CD4-positive, alpha-beta T cell treated with Interleukin-17A for 1 hour (primary cell): ENCODE measurements at places on chromosomes 1 and 21.

GRCh38 chr1:33299461-33300155 lies 21.3 kb downstream of the A3GALT2 start:
- no peak for DNase-seq

DNA sequence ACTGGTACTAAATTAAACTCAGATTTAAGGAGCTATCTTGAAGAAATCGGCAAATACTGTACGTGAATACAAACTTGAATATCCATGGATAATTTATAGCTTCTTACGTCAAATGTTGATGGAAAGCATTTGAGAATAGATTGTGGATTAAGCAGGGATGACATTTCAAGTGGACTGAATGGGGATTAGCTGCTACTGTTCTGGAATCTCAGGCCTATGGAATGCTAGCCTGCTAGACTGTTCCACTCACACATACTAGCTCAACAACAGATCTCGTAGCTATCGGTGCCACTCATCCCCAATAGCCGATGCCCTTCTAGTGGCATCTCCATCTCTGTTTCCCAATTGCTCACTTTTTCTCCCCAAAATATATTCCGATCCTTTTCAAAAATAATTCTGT lies 62.0 kb upstream of the USP25 start:
- no peak for DNase-seq

DNA sequence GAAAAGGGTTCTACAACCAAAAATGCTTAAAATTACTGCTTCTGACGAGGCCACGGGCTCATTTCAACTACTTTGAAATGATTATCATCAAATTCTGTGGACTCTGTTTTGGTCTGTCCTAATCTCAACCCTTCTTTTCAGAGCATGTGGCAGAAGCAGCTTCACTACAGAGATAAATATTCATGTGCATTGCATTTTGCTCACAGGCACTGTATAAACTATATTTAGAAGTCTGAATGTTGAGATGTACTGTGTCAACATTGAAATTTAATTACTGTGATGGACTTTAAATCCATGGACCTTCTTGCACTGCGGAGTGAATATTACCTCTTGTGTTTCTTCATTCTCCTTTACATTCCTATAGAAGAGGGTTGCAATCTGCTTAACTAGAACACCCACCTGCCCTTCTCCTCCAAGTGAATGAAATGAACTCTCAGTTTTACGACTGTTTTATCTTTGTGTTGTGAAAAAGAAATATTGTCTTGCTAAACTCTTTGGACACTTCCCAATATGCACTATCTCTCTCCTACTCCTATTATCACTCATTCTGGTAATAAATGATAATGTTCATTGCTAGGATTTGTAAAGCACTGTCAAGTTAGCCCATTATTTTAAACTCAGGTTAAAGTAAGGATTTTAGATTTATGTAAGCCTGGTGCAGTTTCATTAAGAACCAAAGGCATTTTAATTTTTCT lies 281.2 kb upstream of the ST6GALNAC5 start:
- no peak for DNase-seq

DNA sequence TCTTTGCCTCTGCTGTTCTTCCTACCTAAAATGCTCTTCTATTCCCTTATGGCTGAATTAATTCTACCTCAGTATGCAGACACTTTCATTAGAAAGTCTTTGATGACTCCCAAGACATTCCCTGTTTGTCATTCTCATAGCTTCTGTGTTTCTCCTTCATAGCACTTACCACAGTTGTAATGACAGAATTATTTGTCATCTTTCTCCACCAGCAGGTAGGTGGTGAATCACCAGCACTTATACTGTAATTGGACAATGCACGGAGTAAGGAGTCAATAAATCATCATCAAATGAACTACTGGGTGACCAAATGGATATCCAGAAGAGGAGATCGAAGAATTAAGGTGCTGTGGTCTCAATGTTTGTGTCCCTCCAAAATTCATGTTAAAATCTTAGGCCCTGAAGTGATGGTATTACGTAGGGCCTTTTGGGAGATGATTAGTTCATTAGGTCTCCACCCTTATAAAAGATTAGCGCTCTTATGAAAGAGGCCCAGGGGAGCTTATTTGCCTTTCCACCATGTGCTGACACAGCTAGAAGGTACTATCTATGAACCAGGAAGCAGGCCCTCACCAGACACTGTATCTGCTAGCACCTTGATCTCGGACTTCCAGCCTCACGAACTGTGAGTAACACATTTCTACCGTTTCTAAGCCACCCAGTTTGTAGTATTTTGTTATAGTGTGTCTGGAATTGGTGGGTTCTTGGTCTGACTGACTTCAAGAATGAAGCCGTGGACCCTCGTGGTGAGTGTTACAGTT lies 2.4 kb upstream of the CCT8 start:
- no peak for DNase-seq

- DNase-seq = no peak
Measured at GRCh38 chr1:221397606-221398005, 344.3 kb downstream of the DUSP10 start.

- DNase-seq = no peak
Measured at GRCh38 chr1:224781800-224782199, 147.7 kb upstream of the DNAH14 start.

GRCh38 chr1:77283701-77284425 lies 2.0 kb downstream of the AK5 start:
- DNase-seq = no peak

DNA sequence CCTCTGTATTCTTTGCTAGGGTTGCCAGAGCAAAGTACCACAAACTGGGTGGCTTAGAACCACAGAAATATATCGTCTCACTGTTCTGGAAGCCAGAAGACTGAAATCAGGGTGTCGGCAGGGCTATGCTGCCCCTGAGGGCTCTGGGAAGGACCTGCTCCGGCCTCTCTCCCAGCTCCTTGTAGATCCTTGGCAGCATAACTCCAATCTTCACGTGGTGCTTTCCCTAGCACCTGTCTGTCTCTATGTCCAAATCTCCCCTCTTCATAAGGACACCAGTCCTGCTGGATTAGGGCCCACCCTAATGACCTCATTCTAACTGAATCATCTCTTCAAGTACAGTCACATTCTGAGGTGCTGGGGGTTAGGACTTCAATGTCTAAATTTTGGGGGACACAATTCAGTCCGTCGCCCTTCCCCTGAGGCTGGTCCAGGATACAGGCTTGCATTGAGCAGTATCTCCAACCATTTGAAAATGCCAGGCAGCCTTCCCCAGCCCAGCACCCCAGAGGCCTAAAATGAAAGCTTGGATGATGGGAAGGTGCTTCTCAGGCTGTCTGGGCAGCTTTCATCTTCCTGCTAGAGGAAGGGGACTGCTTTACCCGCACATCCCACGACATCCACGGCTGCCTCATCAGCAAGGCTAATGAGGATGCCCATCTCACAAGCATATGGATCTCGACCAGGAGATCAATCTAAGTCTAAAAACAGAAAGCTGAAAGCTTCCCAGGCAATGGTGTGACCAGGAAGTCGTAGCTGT lies 24.7 kb downstream of the TRIM67 start:
- DNase-seq = no peak

DNA sequence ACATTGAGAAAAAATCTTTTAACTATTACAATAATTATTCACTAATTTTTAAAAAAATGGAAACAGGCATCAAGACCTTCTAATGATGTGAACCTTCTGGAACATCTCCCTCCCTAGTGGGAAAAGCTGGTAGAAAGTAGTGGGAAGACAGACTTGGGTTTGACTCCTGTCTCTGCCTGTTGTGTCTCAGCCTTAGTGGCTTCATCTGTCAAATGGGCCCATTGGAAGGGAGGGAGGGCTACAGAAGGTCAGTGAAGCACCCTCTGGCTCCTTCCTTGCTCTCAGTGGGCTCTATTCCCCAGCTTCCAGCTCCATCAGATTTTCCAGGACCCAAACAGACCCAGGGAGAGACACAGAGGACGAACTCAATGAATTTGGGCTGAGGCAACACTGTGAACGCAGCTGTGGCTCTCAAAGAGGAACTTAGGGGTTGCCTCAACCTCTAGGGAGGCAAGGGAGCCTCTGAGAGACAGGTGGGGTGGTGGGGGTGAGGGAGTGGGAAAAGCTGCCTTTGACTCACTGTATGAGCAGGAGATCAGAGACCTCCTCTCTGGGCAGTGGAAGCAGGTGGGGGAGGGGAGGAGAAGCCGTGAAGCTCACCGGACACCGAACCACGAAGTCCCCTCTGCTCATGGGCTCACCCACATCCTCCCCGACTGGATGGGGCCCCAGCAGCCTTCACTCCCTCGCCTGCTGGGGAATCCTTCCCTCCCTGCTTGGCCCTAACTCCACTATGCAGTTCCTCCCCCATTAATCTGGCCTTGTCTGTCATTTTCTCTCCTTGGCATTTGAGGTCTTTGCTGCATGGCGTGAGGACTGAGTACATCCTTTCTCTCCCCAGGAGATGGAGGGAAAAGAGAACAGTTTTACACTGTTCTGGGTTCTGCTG lies 4.5 kb downstream of the CNR2 start:
- peak; percentile 31 for DNase-seq

DNA sequence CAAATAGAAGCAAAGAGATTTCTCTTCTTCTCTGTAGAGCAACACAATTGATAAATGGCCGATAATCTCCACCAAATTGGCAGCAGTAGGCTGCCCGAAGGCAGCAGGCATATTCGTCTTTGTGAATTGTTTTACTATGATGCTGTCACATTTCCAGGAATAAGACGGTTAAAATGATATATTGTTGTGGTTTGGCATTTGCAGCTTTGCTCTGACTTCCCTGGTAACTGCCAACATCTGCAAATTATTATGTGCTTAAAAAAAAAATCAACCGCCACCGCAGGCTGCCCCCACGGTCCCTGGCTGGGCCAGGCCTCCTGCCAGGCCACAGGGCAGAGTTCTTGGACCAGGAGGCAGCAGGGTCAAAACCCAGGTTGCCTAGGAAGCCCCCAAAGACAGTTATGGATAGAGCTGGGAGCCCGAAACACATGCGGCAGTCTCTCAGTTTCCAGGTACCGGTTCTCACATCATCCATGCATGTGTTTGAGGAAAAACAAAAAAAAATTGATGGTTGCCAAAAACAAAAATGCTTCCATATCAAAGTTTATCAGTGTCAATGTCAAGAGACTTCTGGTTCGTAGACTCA lies 179.3 kb downstream of the ETS2 start:
- DNase-seq = no peak

DNA sequence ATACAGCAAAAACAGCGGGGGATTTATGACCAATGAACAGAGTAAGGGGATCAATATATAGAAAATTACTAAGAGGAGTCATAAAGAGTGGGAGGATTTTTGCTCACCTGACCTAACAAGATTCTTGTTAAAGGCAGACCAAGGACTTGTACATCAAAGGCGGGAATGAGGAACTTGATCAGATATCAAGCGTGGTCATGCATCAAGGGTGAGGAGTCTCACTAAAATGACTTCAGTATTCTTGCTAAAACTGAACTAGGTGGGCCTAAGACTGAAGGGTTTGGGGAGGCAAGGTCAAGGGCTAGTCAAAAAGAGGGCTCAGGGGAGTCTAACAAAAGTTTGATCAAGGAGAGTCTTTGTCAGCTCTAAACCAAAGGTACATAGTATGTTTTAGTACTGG lies 2.1 kb downstream of the MOV10 start:
- DNase-seq = no peak

- no peak for DNase-seq
Measured at GRCh38 chr1:219226196-219226595, 52.5 kb downstream of the LYPLAL1 start.

- no peak for DNase-seq
Measured at GRCh38 chr1:31637915-31638673, 6.6 kb downstream of the PEF1 start.

DNA sequence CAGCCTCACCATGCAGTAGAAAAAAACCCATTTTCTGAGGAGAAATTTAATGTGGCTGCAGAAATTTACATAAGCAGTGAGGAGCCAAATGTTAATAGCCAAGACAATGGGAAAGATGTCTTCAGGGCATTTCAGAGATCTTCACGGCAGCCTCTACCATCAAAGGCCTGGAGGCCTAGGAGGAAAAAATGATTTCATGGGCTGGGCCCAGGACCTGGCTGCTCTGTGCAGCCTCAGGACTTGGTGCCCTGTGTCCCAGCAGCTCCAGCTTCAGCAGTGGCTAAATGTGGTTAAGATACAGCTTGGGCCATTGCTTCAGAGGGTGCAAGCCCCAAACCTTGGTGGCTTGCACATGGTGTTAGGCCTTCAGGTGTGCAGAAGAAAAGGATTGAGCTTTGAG lies 48.0 kb upstream of the PDE4B start:
- no peak for DNase-seq

DNA sequence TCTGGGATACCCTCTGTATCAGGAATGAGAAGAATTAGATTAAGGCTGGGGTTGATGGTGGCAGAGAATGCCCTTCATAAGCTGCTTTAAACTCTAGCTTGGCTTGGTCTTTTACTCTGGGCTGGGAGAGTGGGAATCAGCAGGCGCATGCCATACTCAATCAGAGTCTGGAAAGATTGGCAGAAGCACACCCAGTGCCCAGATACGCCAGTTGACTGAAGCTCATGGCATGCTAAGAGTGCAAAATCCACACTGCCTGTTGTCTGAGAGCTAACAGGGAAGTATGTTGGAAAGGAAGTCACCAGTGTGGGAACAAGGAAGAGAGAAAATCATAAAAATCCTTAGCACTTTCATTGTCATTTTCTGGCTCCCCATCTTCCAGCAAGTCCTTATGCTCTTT lies 53.0 kb downstream of the HMCN1 start:
- DNase-seq = no peak

DNA sequence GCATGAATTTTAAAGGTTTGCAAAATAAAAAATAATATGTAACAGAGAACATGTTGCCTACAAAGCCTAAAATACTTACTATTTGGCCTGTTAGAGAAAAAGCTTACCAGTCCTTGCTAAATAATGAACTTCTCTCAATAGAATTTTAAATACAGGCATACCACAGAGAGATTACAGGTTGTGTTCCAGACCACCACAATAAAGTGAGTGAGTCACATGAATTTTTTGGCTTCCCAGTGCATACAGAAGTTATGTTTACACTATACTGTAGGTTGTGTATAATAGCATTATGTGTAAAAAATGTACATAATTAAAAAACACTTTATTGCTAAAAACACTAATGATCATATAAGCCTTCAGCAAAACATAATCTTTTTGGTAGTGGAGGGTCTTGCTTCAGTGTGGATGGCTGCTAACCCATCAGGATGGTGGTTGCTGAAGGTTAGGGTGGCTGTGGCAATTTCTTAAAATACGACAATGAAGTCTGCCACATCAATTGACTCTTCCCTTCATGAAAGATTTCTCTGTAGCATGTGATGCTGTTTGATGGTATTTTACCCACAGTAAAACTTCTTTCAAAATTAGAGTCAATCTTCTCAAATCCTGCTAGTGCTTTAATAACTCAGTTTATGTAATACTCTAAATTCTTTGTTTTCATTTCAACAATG lies 48.6 kb downstream of the SCYL3 start:
- DNase-seq = no peak

- no peak for DNase-seq
Measured at GRCh38 chr1:154809436-154810413, 60.4 kb downstream of the KCNN3 start.
